ENCODE measurements at places on chromosomes 1 and 21.

DNA sequence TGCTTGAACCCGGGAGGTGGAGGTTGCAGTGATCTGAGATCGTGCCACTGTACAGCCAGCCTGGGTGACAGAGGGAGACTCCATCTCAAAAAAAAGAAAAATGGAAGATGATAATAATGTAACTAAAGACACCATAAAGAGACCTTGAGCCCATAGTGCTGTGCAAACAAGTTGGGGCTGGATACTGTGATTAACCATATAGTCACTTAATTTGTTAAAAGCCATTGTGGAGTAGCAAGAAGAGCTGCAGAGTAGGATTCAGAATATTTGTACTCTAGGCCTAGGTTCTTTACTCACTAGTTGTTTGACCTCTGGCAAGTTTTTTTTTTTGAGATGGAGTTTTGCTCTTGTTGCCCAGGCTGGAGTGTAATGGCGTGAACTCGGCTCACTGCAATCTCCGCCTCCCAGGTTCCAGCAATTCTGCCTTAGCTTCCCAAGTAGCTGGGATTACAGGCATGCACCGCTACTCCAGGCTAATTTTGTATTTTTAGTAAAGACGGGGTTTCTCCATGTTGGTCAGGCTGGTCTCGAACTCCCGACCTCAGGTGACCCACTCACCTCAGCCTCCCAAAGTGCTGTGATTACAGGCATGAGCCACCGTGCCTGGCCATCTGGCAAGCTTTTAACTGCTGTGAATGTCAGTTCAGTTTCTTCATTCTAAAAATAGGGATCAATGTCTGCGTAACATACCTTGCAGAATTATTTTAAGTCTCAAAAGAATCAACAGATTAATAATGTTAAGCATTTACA is 12.8 kb downstream of the CAP1 start:
- DNase-seq: no peak

DNA sequence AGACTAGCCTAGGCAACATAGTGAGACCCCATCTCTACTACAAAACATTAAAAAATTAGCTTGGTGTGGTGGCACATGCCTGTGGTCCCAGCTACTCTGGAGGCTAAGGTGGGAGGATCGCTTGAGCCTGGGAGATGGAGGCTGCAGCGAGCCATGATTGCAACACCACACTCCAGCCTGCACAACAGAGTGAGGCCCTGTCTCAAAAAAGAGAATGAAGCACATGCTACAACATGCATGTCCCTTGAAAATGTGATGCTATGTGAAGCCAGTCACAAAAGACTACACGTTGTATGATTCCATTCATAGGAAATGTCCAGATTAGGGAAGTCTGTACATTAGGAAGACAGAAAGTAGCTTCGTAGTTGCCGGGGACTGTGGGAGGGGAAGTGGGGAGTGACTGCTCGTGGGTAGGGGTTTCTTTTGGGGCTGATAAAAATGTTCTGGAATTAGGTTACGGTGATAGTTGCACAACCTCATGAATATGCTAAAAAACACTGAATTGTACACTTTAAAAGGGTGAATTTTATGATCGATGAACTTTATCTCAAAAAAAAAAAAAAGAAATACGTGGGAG is 202.1 kb downstream of the KAZN start:
- DNase-seq: no peak

DNA sequence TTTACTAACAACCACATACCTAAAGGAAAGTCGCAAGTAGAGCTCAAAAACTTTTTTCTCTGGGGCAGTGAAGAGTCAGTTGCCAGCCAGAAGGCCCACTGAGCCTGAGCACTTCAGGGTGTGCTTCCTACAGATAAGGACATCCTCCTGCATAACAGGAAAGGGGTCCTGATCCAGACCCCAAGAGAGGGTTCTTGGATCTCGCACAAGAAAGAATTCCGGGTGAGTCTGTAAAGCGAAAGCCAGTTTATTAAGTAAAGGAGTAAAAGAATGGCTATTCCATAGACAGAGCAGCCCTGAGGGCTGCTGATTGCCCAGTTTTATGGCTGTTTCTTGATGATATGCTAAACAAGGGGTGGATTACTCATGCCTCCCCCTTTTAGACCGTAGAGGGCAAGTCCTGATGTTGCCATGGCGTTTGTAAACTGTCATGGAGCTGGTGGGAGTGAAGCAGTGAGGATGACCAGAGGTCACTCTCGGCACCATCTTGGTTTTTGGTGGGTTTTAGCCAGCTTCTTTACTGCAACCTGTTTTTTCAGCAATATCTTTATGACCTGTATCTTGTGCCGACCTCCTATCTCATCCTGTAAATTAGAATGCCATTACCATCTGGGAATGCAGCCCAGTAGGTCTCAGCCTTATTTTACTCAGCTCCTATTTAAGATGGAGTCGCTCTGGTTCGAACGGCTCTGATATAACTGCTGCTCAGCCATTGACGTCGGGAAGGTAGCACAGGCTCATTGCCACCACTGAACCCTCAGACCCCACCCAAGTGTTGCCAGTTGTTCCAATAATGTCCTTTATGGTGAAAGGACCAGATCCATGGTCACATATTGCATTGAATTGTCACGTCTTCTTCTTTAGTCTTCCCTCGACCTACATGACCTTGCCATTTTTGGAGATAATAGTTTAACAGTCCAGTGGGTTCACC is 96.6 kb upstream of the ERRFI1 start:
- no peak for DNase-seq

DNA sequence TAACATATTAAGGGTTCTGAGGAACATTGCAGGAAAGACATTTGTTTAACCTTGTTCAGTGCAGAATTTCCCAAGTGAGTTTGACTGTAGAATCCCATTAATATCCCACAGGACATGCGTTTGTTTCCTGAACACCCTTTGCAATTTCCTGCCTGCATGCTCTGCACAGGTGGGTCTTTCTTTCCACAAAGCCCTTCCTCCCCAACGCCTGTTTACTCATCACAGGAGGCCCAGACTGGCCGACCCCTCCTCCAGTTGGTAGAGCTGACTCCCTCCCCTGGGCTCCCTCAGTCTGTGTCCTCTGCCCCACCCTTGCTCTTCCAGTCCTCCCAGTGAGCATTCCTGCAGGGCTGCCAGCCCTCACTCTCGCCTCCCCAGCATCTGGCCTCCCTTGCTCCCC is 47.5 kb upstream of the CTPS1 start:
- DNase-seq: no peak

- DNase-seq: no peak
Observed at GRCh38 chr1:168832661-168833060, 103.7 kb upstream of the DPT start.

GRCh38 chr1:223752721-223753515 is 40.6 kb downstream of the CAPN2 start:
- DNase-seq: no peak

GRCh38 chr1:76463278-76463677 is 388.7 kb downstream of the ST6GALNAC3 start:
- DNase-seq: no peak
